ENCODE measurements at places on chromosomes 6 and 20.

DNA sequence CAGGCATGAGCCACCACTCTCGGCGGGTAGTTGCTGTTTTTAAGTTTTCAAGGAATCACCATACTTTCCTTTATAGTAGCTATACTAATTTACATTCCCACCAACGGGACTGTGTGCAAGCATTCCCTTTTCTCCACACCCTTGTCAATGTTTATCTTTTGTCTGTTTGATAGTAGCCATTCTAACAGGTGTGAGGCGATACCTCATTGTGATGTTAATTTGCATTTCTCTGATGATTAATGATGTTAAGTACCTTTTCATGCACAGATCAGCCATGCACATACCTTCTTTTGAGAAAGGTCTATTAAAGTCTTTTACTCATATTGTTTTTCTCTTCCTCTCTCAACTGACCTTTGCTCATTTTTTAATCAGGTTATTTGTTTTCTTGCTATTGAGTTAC lies 43.0 kb upstream of the CCND3 start:
- DNase-seq, result no peak

GRCh38 chr20:58485393-58485792 lies 29.8 kb downstream of the APCDD1L start:
- no peak for DNase-seq

DNA sequence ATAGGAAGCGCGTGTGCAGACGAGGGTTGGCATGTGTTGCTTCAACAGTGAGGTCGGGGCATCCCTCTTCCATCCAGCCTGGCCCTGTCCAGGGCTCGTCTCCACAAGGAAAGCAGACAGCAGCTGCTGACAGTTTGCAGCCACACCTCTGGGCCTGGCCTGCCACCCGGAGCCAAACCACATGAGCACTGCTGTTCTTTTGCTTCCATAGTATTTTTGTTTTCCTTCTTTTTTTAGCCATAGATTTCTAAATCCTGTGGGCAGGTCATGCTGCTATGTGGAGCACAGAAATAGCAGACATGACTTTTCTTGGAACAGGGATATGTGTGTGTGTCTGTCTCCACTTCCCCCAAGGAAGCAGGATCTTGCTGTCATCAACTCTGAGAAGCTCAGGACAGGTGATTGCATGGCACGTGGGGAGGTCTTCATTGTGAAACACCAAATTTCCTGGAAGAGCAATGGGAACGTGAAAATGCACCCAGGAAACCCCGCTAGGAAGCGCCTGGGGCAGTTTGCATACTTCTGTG lies 167.4 kb downstream of the DTNBP1 start:
- DNase-seq, result no peak

- DNase-seq, result no peak
Observed at GRCh38 chr6:25866011-25866410, 8.0 kb downstream of the SLC17A3 start.

DNA sequence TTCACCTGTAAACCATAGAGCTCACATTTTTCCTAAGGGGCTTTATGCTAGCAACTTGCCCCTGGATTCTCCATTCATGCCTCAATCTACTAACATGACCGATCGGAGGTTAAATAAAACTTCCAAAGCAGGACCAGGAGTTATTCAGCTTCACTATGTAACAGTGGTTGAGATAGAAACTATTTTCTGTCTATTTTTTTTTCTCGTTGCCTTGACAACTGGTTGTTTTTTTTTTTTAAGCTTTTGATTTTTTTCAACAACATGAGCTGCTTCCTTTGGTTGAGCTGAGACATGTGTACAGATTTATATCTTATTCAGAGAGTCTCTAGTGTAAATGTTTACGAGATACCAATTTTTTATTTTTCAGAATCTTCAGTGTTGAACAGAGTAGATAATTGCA lies 85.7 kb downstream of the SHLD1 start:
- DNase-seq, result no peak

- no peak for DNase-seq
Observed at GRCh38 chr6:4220558-4220957, 85.2 kb upstream of the ECI2 start.

DNA sequence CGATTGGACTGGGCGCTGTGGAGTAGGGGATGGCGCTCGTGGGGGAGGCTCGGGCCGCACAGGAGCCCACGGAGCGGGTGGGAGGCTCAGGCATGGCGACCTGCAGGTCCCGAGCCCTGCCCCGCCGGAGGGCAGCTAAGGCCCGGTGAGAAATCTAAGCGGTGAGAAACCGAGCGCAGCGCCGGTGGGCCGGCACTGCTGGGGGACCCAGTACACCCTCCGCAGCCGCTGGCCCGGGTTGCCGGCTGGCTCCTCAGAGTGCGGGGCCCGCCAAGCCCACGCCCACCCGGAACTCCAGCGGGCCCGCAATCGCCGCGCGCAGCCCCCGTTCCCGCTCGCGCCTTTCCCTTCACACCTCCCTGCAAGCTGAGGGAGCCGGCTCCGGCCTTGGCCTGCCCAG lies 59.7 kb upstream of the MYLIP start:
- DNase-seq, result no peak

DNA sequence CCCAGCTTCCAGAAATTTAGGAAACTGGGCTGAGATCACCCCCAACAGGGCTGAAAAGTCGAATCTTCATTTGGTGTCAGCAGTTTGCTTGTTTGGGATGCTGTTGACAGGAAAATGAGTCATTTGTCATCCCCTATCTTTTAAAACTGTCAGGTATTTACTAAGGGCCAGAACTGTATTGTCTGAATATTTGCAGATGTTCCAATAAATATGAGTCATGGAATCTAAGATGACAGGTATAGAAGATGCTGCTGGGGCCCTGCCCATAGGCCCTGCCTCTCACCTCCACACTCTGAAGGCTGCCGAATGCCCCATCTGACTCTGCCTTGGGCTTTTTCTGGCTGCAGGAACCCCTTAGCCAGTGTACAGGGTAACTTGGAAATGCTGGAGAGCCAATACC lies 3.9 kb downstream of the ETV7 start:
- no peak for DNase-seq

DNA sequence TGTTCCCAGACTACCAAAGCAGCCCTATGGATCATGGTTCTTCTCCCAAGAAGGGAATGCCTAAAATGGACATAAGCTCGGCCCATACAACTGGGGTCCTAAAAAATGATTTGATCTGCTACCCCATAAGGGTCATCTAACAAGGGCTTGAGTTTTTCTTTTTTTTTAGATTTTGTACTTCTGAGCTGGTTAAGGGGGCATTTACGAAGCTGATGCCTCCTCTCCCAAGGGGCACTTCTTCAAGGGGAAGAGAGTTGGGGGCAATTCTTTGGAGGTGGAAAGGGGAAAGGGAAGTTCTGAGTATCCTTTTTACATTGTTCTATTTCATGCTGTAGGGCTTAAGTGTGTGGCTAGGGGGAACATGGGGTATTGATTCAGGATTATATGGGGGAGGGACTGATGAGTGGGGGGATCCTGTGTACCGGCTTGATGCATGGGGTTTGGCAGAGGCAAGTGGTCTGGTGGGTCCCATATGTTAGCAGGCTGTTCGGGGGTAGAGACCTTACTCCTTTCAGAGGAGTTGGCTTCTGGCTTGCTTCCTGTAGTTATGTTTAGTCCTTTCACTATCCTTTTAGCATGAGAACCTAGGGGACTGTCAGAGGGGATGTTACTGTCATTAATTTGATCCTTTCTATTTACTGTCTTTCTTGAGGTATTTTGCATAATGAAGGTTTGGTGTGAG lies 8.1 kb upstream of the ZNFX1 start:
- no peak for DNase-seq

DNA sequence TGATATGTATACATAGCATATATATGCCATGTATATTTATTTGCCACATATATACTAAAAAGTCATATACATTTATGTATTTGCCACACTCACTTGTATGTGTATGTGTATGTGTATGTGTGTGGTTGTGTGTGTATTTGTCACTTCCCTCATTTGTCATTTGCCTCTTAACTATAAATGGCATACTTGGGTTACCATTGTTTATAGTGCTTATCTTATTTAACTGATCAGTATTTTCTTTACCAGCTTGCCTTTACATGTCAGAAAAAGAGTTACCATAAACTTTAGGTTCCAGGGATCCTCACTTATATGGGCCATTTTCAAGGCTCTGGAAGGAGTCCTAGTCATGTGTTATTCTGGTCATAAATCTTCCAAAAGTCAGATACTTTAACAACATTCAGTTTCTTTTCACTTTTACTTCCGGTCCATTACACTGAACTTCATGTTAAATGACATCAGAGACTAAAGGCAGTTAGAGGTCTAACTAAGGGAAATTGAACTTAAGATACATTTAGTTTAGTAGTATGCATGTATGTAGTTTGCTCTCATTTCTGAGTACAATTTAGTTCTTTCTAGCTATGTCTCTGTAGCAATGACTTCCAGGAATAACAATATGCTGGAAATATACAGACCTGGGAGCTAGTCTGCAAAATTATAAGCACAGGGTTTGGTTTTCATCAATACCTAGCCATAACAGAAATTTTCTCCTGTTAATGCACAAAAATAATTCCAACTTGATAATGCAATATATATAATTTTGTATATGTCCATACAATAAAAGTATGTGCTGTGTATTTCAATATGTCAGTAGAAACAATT lies 33.7 kb upstream of the HIVEP1 start:
- no peak for DNase-seq

DNA sequence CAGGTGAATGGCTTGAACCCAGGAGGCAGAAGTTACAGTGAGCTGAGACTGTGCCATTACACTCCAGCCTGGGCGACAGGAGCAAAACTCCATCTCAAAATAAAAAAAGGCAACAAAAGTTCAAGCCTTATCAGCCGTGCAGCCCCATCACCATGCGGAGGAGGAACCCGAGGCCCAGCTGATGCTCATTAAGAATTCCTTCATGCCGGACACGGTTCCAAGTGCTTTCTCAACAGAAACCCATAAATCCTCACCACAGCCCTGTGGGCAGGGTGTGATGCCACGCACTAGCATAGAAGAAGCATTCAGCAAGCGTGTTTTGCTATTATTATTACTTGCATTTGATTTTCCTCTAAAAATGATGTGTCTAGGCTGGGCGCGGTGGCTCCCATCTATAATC lies 56.3 kb downstream of the PREX1 start:
- no peak for DNase-seq

GRCh38 chr6:34447910-34448309 lies 18.0 kb upstream of the PACSIN1 start:
- no peak for DNase-seq

DNA sequence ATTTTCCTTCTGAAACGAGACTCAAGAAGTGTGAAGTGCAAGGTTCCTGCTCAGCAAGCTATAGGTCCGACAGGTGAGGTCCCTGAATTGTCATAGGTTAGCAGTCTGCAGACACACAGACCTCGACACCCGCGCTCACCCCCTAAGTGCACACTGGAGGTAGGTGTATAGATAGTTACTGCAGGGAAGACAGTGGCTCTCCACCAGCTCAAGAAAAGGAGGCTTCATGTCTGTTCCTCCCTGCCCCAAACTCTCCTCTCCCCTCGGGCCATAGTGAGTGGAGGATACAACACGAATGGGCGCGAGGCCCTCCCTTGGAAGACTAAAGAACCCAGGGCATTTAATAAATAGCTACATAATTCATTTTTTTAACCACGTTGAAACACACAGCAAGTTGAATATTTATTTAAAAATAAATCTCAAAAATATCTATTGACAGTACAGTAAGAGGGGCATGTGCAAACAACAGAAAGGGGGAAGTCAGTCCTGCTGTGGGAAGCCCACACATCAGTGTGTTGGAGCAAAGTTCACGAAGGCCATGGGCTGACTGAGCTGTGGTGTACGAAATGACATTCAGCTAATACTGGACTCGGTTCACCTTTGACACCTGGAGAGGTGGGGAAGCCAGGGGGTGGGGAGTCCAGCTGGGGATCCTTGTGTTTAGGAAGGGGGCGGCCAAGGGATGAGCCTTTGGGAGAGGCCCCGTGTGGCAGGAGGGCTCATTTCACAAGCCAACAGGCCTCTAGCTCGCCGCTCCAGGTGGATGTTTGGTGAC lies 10.7 kb downstream of the SPATA2 start:
- no peak for DNase-seq

DNA sequence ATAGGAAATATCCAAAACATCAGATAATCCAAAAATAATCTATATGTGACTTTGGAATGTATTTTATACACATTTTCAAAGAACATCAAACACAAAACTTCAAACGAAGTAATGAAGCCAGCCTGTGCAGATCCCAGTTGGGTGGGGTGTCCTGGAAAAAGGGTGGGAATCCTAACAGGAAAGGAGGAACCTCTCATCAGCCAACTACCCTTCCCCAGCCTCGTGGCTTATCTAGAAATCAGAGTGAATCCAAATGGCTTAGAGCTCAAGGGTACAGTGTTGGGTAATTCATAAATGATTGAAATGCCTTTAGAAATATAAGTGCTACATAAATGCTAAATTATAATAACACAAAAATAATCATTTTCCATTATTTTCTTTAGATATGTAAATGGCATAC lies 115.1 kb upstream of the SOX4 start:
- no peak for DNase-seq

DNA sequence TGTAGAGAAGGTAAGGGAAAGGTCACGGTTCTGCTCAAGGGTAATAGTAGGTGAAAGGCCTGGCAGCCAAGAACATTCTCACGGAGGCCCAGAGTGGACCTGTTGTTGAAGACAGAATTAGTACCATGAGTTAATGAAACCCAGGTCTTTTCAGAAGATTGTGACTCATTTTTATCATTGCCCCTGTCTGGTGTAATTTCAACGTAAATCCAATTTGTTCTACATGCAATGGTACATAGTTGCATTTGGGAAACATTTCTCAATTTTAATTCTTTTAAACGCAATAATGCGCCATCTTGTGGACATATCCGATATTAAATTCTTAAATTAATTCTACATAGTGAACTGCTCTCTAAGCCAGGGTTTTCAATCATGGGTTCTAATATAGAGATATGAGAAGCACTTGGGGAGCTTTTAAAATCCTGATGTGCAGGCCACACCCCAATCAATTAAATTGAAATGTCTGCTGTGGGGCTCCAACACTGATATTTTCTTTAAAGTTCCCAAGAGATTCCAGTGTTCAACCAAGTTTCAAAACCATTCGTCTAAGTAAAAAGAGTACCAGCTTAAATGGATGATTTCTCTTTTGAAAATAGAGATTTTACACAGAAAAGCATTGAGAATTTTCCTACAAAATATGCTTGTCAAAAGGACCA lies 257.4 kb downstream of the PLCB1 start:
- DNase-seq, result no peak

GRCh38 chr20:18802012-18802634 lies 11.5 kb upstream of the SCP2D1 start:
- no peak for DNase-seq

DNA sequence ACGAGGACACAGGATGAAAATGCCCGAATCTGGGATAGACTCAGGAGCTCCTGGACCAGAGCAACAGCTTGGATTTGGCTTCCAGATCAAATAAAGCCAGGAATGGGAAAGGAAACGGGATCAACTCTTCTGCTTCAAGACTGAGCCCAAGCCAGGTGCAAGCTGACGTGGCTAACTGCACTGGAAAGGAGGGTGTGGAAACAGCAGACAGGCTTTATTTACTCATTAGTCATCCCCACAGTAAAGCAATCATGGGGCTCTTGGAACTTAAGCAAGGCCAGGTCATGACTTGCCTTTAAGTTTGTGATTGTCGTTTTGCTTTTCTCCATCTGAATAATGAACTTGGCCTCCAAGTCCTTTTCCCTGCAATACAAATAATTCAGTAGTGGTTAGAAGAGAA lies 45.2 kb downstream of the KIF16B start:
- no peak for DNase-seq

- DNase-seq, result no peak
Observed at GRCh38 chr6:6803180-6803977, 214.9 kb downstream of the LY86 start.

- DNase-seq, result peak; percentile 90
Observed at GRCh38 chr6:38702558-38703397, at the start of gene GLO1. Gene GLO1 (minus strand): TSS chr6:38703145. CDS start chr6:38703054, 91 bp downstream.

All from stimulated activated CD8-positive, alpha-beta memory T cell treated with anti-CD3 and anti-CD28 coated beads, Interleukin-4, amount 100 ng/mL, for 4 hours (primary cell).